ENCODE measurements at places on chromosomes 5 and 9.

GRCh38 chr5:107500840-107501239 lies 169.9 kb downstream of the EFNA5 start:
- no peak for DNase-seq

GRCh38 chr5:375336-375920 lies 53.9 kb downstream of the AHRR start:
- DNase-seq, result no peak

DNA sequence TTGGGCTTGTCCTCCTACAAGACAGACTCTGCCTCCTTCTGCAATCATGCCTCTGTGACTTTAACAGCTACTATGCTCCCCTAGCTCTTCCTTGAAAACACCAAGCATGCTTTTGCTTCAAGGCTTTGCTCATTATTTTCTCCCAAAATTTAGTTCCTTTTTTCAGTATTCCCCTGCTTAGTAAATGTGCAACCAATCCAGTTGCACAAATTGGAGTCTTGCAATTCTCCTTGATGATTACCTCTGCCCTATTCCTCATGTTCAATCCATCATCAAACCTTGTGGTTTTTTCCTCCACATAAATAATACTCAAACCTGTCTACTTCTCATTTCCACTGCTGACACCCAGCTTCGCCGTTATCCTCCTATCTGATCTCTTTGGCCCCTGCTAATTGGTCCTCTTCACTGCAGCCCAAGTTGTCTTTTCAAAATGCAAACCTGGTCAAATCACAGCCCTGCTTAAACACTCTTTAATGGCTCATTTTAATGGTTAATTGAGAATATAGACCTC lies 296.3 kb downstream of the CWC27 start:
- no peak for DNase-seq

GRCh38 chr5:57406641-57407040 lies 76.0 kb downstream of the ACTBL2 start:
- no peak for DNase-seq

GRCh38 chr5:72647806-72648205 lies 140.6 kb upstream of the ZNF366 start:
- peak; percentile 11 for DNase-seq

DNA sequence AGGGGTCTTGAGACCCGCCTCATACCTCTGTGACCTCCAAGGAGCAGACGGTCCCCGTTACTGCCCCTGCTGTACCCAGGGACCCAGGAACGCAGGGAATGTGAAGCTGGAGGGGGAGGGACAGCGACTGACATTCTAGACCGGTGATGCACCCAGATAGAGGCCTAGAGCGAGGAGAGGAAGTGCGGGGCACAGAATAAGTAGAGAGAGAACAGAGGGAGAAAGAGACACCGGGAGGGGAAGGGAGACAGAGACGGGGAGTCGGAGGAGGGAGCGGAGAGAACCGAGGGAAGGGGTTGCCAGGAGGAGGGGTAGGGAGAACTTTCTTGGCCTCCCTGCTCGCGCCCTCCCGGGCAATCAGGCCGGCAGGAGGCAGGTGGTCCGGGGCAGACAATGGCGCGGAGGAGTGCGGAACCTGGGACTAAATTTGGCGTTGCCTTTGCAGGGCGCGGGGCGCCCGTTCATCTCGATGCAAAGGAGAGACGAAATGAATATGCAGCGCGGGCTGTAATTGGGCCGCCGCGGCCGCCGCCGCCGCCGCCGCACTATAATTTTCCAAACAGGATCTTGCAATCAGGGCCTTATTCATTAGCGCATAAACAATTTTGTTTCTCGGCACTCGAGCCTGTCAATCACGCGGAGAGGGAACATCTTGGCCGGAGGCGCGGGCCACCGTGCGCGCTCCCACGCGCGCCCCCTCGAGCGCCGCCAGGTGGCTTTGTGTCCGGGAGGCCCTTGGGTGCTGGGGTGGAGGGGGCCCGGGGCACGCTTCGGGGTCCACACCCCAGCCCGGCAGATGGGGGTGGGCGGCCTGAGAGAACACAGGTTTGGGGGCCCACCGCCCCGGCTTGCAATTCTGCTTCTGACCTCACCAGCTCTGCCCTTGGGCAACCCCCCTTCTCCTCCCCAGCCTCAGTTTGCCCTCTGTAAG lies 33.0 kb downstream of the NDUFA8 start:
- DNase-seq, result peak; percentile 33

- no peak for DNase-seq
Observed at GRCh38 chr5:59919484-59919883, 26.0 kb upstream of the PDE4D start.

All from large intestine (tissue), 12 donors.